ENCODE measurements at places on chromosomes 16 and 17.

- DNase-seq, result peak; percentile 55
These were observed 29.8 kb upstream of the XYLT2 start for GRCh38 chr17:50316016-50316587.

GRCh38 chr17:19660219-19660870, 11.8 kb downstream of the ALDH3A2 start:
- no peak for DNase-seq

GRCh38 chr16:81333356-81333755, 18.6 kb downstream of the GAN start:
- DNase-seq, result no peak

DNA sequence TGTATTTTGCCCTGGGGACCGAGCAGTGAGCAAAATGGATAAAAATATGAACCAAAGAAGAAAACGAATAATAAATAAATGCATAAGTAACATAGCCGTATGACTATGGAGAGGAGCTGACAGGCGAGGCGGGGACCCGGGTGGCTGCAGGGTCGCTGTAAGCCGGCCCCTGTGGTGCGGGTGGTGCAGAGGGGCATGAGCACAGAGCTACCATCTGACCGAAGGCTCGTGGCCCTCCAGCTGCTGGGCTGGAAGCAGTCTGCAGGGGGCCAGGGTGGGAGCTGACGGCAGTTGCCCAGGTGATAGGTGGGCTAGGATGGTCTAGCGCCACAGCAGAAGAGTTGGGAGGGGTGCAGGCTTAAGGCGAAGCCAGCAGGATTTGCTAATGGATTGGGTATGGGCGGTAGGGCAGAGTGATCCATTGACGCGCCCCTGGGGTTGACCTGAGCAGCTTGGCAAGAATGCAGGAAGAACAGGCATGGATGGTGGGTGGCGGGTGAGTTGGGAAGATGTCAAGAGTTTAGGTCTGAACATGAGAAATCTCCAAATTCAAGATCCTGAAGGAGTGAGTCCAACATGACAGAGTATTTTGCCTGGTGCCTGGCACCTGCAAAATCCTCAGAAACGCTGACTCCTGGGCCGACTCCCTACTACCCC, 228.0 kb downstream of the FOXL1 start:
- no peak for DNase-seq

DNA sequence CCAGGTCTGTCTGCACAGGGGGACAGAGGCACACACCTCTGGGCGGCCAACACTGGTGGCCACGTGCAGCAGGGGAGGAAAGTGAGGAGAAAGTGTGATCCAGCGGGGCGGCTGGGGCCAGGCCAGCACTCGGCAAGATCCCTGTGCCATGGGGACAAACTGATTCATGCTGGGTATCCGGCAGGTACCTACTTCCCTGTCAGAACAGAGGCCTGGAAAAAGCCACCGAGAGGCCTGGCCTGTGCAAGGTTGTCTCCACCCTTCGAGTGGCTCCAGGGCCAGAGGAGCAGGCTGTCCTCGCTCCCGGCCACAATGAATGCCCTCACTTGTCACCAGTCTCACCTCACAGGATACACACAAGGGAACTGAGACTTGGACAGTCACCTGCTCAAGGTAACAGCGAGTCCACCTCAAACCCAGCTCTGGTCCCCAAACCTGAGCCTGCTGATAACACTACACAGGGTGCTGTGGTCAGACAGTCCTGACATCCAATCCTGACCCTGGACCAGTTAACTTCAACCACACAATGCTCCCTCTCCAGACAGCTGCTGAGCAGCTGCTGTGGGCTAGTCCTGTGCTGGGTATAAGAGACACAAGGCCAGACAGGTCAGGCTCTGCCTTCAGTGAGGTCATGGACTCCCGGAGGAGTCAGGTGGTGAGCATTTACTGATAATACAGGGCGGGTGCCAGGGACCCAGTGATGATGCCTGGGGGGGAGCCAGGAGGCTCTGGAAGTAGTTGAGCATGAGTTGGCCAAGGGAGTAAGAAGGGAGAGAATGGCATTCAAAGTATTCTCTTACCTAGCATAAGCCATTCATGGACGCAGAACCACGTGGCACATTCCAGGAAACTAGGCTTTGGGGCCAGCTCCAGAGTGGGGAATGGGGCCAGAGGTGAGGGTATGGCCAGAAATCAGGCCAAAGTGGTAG, 53.0 kb downstream of the VAC14 start:
- no peak for DNase-seq

DNA sequence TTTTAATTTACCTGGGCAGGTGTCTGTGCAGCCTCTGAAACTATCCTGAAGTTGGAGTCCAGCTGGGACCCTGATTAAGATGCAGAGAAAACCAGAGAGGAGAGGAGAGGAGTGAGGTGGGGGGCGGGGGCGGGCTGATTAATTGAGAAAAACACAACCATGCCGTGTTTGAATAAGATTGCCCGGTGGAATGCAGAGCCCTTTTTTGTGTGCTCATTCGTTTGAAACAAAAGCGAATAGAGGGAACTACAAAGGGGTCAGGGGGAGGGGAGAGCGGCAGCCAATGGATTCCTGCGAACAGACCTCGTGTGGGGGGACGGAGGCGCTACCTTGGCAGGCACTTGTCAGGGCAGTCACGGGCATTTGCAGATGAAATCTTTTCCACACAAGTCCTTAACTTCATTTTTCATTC, 355.8 kb downstream of the SOX9 start:
- no peak for DNase-seq

- DNase-seq, result no peak
These were observed 16.4 kb downstream of the TELO2 start for GRCh38 chr16:1509307-1510221.

GRCh38 chr17:80730739-80731138, 186.1 kb downstream of the RPTOR start:
- no peak for DNase-seq

DNA sequence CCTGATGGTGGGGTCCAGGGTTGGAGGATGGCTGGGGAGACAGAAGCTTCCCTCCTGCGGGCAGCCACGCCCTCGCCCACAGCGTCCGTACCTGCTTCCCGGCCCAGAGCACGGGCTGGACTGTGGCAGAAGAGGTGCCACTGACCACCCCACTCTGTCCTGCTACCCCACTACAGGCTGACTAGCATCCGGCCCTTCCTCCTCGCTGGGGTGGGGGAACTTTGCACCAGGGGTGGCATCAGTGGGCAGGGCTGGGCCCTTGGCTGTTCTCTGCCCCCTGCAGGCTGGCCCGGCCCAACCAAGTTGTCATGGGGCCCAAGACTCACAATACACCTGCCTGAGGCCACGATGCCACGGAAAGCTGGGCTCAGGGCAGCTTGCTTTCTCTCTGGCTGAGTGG, 73.0 kb downstream of the KLHDC4 start:
- DNase-seq, result no peak

DNA sequence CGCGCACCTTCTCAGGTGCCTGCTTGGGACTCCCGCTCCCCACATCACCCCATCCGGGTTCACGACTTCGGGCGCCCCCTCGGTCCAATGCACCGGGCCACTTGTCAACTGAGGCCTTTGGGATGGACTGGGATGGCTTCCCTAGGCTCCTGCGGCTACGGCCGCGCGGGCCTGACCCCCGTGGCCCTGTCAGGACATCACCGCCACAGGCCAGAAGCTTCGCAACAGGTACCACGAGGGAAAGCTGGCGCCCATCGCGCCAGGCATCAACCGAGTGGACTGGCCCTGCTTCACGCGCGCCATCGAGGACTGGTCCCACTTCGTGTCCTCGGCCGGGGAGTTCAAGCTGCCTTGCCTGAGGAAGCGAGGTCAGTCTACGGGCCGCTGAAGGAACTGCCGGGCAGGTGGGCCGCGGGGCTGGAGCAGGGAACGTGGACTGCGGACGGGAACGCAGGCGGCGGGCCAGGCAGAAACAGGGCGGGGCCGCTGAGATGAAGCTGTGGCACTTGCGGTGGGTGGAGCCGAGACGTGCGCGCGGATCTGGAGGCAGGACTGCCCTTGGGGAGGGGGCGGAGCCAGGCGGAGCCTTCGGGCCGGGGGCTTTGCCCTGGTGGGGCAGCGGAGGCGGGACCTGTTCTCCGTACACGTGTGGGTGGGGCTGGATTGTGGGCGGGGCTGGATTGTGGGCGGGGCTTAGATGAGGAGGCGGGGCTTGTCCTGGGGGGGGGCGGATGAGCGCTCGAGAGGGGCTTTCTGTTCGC, 13.7 kb upstream of the CNGB1 start:
- DNase-seq, result no peak

DNA sequence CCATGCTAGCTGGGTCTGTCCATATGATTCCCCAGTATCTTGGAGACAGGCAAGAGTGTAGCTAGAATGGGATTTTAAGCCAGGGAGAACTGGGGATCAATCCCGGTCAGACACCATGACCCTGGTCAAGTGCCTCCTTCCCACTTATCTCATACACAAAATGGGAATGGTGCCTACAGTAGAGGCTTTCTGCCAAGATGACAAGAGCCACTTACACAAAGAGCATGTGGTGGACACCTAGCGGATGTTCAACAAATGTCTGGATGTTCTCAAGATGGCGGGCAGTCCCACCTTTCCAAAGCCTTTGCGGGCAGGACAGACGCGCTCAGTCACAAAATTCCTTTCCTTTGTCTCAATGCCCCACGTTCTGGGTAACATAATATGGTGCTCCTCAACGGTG, 57.3 kb downstream of the MAF start:
- no peak for DNase-seq

- no peak for DNase-seq
These were observed 1.4 kb downstream of the TMEM97 start for GRCh38 chr17:28320215-28321061.

- no peak for DNase-seq
These were observed 44.2 kb downstream of the RPTOR start for GRCh38 chr17:80588702-80589383.

- no peak for DNase-seq
These were observed 659.2 kb upstream of the SOX9 start for GRCh38 chr17:71461498-71462169.

DNA sequence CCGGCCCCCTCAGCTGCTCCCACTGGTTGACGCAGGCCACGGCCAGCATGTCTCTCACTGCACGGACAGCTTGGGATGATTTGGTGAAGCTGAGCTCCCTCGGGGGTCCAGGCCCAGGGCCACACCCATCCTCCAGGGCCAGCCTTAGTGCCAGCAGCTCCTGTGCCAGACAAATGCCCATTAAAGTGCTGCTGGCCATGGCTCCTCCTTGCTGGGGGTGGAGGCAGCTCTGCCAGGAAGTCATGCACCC, 2.5 kb downstream of the TRIM47 start:
- peak; percentile 72 for DNase-seq

DNA sequence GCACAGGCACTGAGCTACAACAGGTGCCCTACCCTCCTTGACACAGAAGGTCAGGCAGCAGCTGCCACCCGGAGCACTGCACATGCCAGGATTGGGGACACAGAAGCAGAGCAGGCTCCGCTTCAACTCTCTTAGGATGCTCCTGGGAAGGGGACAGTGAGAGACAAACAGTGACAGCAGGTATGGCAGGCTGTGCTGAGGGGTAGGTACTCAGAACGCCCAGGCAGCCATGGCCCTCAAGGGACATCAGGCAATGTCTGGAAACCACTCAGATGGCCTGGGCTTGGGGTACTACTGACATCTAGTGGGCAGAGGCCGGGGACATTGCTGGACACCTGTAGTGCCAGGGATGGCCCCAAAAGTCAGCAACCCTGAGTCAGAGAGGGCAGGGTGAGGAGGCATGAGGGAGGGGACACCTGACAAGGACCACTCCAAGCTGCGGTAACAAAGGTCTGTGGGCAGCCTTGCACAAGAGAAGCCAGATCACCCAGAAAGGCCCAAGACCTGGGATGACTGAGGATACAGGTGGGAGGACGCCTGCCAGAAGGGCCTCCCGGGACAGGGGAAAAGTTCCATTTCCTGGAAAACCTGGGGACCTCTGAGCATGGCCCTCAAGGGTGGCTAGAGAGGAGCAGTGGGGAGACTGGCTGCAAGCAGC, 21.2 kb downstream of the PEMT start:
- no peak for DNase-seq

DNA sequence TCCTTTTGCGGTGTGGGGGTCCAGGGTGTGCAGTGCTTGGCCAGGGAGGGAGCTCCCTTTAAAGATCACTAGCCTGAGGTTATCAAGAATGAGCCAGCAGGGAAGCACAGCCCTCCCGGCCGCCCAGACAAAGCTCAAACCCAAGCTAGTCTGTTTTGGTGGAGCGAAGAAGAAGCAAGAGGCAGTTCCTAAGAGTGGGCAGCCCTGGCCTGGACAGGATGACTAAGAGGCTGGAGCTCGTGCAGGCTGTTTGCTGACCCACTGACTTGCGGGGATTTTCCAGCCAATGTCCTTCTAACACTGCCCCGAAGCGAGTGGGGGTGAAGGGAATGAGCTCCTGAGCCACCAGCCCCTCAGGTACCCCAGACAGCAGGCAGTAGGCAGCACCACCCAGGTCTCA, 134.4 kb downstream of the COPRS start:
- no peak for DNase-seq

DNA sequence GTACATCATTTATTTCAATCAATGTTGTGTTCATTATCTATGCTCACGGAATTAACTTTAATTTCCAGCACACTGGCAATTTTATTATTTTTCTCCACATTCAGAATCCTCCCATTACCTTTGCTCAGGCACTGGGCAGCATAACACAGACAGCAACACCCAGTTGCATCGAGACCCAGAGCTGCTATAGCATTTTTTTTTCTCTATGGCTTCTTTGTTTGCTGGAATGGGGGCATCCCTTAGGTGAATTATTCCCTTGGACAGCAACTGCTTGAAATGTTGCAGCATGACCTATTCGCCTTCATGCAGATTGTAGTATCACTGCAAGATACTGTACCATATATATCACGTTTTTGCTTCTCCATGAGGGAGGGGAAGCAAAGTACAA, 88.8 kb downstream of the CHD9NB start:
- no peak for DNase-seq

- DNase-seq, result no peak
These were observed 704.9 kb downstream of the MAF start for GRCh38 chr16:78895681-78896080.

GRCh38 chr16:4231367-4231766, 10.5 kb downstream of the SRL start:
- no peak for DNase-seq

GRCh38 chr17:77736721-77737120, 221.8 kb upstream of the TNRC6C start:
- DNase-seq, result no peak

GRCh38 chr17:13114601-13115031, 96.8 kb upstream of the ELAC2 start:
- DNase-seq, result no peak
